ENCODE measurements at places on chromosomes 6 and 20. TPM values are rescaled to one million over a fixed set of nuclear protein-coding genes. Genes with fewer than 3 reads are reported as not detected.

The PNLDC1 gene
- 0.43 TPM for total RNA-seq

The FRS3 gene
- total RNA-seq = 4.6 TPM

The VGLL2 gene
- not detected for total RNA-seq

The PRSS35 gene
- total RNA-seq = not detected

The CASS4 gene
- total RNA-seq = 5.9 TPM

The HLA-DRB1 gene
- 37.0 TPM for total RNA-seq

The RIN2 gene
- not detected for total RNA-seq

The LY6G6D gene
- not detected for total RNA-seq

The HNF4A gene
- total RNA-seq = not detected

The MUCL3 gene
- total RNA-seq = not detected

The USP49 gene
- total RNA-seq = 6.7 TPM

The BPI gene
- total RNA-seq = not detected

The ZSCAN31 gene
- 1.0 TPM for total RNA-seq

The RIPOR3 gene
- not detected for total RNA-seq

The RAB44 gene
- 0.07 TPM for total RNA-seq

Data from activated naive CD4-positive, alpha-beta T cell treated with anti-CD3 and anti-CD28 coated beads, Interleukin-2, amount 10 ng/mL, durations not matched to agents 5 hours and 36 hours (primary cell).